ENCODE measurements at places on chromosomes 16 and 17. TPM values are rescaled to one million over a fixed set of nuclear protein-coding genes. Genes with fewer than 3 reads are reported as not detected.
A peak's percentile ranks its signal among the peaks of the same experiment; 100 is the strongest.

DNA sequence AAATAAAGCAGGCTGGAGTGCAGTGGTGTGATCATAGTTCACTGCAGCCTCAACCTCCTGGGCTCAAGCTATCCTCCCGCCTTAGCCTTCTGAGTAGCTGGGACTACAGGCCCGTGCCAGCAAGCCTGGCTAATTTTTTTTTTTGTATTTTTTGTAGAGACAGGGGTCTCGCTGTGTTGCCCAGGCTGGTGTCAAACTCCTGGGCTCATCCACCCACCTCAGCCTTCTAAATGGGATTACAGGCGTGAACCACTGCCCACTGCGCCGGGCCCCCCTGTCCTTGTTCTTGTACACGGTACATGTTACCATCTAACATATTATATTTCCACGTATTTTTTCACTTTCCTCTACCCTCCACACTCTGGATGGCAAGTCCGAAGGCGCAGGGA, 3.1 kb upstream of the CDH3 start:
- no peaks in the 10 kb centered on the region for H3K4me1 ChIP-seq
- H3K27ac ChIP-seq: no peak overlapping the region
- no peak for DNase-seq
- peaks cover 51% of the 10 kb centered on the region for H3K27me3 ChIP-seq
- H3K36me3 ChIP-seq: no peaks in the 10 kb centered on the region
- no peak overlapping the region for H3K4me3 ChIP-seq

Gene PPL
- total RNA-seq: 18.6 TPM

DNA sequence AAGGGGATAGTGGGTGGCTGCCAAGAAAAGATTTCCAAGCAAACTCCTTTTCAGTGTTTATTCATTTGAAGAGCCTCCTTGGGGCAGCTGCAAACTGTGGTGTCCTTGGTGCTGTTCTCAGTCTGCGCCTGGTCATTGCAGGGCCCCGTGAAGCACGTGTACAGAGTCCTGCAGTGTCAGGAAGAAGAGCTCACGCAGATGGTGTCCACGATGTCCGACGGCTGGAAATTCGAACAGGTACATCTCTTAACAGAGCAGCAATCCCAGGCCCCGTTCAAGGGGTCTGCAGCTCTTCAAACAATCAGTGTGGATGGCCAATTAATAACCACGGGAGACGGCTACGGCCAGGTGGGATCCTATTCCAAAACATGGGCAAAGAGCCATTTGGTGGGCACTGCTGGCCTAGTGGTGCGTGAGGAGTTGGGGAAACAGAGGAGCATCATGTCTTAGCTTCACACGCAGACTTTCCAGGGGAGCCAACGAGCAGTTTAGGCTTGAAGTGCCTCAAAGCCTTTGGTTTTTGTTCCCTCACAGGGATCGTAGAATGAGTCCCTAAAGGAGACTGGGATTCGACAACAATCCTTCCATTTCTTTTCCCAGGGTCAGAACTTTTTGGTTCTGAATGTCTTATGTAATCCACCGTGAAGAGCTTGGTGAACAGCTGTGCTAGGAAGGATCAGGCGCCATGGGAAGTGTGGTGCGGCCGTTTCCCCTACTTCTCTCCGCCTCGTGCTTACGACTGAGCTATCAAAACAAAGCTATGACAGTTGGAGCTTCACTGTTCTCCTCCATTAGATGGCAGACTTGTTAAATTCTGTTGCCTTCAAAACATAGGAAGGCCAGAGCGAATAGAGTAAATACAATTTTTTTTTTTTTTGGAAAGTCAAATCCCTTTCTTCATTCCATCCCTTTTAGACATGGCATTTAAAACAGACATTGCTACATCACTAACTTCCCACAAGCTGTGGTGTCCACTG, 12.6 kb downstream of the KCTD2 start:
- DNase-seq: no peak
- H3K27me3 ChIP-seq: no peaks in the 10 kb centered on the region
- H3K27ac ChIP-seq: peak overlapping the region; percentile 89
- peaks cover 17% of the 10 kb centered on the region for H3K4me1 ChIP-seq
- no peaks in the 10 kb centered on the region for H3K36me3 ChIP-seq

- no peaks in the 10 kb centered on the region for H3K27me3 ChIP-seq
- DNase-seq: no peak
- H3K4me3 ChIP-seq: no peak overlapping the region
Observed at GRCh38 chr17:3534881-3535252, 22.7 kb downstream of the TRPV3 start.

DNA sequence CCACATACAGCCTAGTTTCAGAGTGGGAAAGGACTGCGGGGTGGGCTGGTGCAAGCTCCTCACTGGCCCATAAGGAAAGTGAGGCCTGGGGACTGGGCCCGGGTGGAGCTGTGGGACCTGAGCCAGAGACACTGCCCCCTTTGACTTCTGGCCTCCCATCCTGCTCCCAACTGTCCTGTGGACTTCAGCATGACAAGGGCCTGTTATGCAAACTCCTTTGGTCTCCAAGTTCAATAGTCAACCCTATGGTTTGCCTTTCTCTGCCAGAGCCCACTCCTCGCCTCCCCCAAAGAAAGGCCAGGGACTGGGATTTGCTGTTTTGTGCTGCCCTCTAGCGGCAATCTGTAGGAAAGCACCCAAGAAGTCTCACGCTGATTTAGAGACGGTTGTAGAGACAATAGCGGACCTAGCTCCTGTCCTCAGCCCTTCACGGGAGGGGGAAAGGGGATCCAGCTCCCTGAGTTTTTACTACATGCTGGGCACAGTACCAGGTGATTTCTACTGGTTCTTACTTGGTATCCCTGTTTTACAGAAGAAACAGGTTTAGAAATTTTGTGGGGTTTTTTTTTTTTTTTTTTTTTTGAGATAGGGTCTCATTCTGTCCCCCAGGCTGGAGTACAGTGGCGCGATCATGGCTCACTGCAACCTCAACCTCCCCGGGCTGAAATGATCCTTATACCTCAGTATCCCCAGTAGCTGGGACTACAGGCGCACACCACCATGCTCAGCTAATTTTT, 1.2 kb upstream of the TLCD3B start:
- H3K27ac ChIP-seq: no peak overlapping the region
- H3K4me1 ChIP-seq: no peaks in the 10 kb centered on the region
- no peak for DNase-seq
- H3K36me3 ChIP-seq: no peaks in the 10 kb centered on the region
- H3K4me3 ChIP-seq: no peak overlapping the region

Data from gastrocnemius medialis (tissue), 4 donors.